ENCODE measurements at places on chromosomes 6 and 20.
A peak's percentile ranks its signal among the peaks of the same experiment; 100 is the strongest.

- DNase-seq, result no peak
Observed at GRCh38 chr6:137958811-137959565, 91.9 kb downstream of the TNFAIP3 start.

- DNase-seq, result peak; percentile 37
Observed at GRCh38 chr6:31660381-31661261, at the start of gene C6orf47. TSS of gene C6orf47 (minus strand) at chr6:31660778. CDS start at chr6:31659947, 831 bp downstream.

DNA sequence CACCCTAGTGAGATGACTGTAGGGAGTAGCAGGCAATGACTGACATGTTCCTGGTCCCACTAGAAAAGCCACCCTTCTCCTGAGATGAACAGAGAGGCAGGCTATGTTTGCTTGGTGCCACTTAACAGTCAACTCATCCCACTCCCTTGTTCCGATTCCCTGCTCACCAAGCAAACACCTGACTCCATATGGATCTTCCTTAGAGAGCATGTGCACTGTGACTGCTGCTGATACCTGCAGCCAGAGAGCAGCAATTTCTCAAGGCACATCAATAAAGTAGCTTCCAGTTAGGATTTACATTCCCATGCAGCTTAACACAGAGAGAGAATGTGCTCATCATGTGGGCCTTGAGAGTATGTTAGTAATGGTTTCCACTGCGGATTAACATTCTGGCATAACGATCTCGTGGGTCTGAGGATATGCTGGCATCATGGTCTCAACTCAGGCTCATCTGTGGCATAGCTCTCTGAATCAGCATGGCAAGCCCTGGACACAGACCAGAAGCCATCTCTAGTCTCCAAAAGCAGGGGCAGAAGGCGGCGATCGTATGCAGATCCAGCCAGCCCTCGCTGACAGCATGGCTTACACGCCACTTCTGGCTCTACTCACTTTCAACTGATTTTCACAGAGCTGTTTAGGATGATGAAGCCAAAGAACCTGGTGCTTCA lies 43.9 kb downstream of the ATXN1 start:
- DNase-seq, result no peak

GRCh38 chr6:15254070-15254975 lies 8.5 kb downstream of the JARID2 start:
- DNase-seq, result no peak

GRCh38 chr6:143515061-143515760 lies 3.7 kb upstream of the FUCA2 start:
- DNase-seq, result no peak

GRCh38 chr6:78554341-78554740 lies 313.0 kb upstream of the IRAK1BP1 start:
- DNase-seq, result no peak

DNA sequence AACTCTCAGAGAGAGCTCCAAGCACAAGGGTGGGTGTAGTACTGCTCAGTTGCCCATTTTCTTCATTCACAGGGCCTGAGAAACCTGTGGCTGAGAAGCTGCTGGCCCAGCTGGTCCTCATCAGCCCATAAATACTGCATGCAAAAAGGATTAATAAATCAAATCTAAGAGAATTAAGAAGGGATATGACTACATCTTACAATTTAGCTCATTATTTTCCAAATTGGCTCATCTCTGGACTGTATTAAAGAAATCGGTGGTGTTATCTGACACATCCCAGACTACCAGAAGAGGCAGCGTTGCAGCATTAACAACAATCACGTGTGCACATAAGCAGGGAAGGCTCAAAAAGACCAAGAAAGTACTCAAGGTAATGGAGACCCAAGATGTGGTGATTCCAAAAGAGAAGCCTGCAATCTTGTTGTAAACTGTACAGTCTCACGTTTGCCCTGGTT lies 90.7 kb downstream of the CD24 start:
- DNase-seq, result no peak

DNA sequence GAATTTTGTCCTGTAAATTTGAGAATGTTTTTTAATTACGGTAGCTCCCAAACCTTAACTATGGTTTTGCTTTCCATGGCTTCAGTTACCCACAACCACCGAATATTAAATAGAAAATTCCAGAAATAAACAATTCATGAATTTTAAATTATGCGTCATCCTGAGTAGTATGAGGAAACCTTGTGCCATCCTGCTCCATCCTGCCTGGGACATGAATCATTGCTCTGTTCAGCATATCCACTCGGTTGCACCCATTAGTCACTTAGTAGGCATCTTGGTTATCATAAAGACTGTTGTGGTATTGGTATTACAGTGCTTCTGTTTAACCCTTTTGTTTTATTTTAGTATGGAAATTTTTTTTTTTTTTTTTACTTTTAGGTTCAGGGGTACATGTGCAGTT lies 39.7 kb downstream of the KCNS1 start:
- no peak for DNase-seq

- DNase-seq, result no peak
Observed at GRCh38 chr6:3535776-3536435, 79.1 kb upstream of the SLC22A23 start.

DNA sequence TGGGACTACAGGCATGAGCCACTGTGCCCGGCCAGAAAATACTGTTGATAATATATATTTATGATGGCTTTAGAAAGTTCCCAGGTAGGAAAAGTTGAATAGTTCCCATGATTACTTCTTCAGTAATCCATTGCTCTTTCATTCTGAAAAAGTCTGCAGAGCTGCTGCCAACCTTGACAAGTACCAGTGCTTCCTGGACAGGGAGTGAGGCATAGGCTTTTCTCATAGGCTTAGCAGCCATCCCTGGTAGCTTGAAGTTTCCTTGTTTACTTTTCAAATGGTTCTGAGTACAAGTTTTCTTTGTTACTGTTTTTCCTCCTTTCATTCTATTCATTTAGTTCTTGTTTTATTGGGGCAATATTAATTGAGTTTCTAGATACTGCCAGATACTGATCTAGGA lies 7.8 kb downstream of the RWDD1 start:
- DNase-seq, result no peak

DNA sequence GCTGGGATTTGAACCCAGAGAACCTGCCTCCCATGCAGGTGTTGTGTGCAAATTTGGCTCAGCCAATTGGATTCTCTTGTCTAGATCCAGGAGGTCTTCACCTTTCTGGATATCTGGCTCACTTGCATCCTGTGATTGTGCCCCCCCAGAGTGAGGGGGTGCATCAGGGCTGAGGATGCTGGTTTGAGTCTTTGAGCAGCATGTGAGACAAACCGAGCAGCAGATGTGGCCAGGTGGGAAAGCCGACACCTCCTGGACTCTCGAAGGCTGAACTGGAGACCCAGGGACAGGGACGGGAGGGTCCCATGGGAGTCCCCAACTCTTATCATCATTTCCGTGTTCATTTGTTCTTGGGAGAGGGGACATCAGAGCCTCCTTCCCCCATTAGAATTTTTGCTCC lies 30.6 kb upstream of the SULF2 start:
- DNase-seq, result no peak

- DNase-seq, result no peak
Observed at GRCh38 chr6:81613606-81614005, 138.9 kb downstream of the TENT5A start.

- DNase-seq, result no peak
Observed at GRCh38 chr20:43283126-43283525, 93.4 kb upstream of the PTPRT start.

GRCh38 chr6:169083508-169083874 lies 170.2 kb downstream of the THBS2 start:
- DNase-seq, result no peak

DNA sequence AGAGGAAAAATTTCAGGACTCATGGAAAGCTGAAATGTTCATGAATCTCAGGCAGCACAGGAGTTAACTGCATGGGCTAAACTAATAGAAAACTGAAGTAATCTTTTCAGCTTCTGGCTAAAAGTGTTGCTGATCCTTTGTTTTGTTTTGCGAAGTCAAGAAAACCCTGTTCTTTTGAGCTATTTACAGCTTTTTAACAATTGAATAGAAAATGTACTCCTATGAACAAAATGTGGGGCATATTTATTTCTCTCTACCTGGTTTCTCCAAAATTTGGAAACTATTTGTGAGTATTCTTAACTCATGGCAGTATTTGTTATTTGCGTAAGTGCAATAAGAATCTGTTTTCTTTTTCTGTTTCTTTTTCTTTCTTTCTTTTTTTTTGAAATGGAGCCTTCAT lies 818.8 kb upstream of the CITED2 start:
- no peak for DNase-seq

GRCh38 chr20:3865887-3866407 lies 19.3 kb downstream of the MAVS start:
- no peak for DNase-seq

GRCh38 chr6:17032590-17032987 lies 69.3 kb upstream of the STMND1 start:
- no peak for DNase-seq

GRCh38 chr20:51767867-51768758 lies at the start of gene ATP9A:
TSS of gene ATP9A (minus strand) at chr20:51768390. CDS start at chr20:51768369, 21 bp downstream.
- DNase-seq, result no peak

DNA sequence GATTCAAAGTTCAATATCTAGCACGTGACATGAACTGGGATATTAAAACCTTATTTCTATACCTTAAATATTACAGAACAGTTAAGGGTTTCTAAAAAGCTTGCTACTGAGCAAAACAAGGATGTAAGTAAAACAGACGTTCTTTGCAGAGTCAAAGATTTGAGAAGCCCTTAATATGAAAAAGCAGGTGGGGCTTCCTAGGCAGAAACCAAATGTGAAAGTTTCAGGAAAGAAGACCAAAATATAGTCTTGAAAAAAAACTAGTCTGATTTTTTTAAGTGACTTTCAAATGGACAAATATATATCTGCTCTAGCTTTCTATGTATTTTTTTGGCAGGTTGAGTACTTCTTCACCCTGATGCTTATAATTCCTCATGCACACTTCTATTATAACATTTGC lies 63.2 kb downstream of the TNFRSF21 start:
- no peak for DNase-seq

All from nucleus accumbens (tissue), 56 donors.